Activated naive CD4-positive, alpha-beta T cell treated with anti-CD3 and anti-CD28 coated beads, Interleukin-2, amount 50 U/mL, for 16 hours (primary cell): ENCODE measurements at places on chromosomes 7 and 10.
A peak's percentile ranks its signal among the peaks of the same experiment; 100 is the strongest.

- DNase-seq = no peak
These were observed 80.9 kb downstream of the FRMPD2 start for GRCh38 chr10:48193556-48193955.

- no peak for DNase-seq
These were observed 418.3 kb downstream of the PAXIP1 start for GRCh38 chr7:154584352-154585252.

DNA sequence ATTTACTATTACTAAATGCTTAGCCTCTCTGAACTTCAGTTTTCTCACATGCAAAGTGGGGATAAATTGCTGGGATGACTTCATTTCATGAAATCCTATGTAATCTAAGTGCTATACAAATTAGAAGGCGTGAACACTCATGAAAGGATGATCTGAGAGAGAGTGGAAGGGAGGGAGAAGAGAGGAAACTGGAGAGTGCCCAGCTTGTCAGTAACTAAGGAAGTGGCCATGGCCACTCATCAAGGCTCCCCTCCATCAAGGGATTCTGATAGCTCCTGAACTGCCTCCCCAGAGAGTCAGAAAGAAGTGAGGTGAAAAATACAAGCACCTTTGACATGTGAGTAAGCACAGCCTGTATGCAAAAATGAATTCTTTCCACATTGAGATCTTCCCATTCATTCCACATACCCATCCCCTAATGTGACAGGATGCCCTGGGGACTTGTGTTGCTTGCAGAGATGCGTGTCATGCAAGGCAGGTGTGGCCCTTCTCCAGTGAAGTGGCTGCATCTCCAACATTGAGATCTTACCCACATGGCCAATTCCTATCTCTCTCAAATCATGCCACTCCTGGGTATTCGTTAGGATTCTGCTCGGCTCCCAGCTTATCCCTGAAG is 76.5 kb upstream of the ITPRID1 start:
- no peak for DNase-seq

GRCh38 chr7:75991531-75992082 is 2.8 kb downstream of the TMEM120A start:
- no peak for DNase-seq

GRCh38 chr10:49760789-49761188 is 1.3 kb downstream of the OGDHL start:
- no peak for DNase-seq

DNA sequence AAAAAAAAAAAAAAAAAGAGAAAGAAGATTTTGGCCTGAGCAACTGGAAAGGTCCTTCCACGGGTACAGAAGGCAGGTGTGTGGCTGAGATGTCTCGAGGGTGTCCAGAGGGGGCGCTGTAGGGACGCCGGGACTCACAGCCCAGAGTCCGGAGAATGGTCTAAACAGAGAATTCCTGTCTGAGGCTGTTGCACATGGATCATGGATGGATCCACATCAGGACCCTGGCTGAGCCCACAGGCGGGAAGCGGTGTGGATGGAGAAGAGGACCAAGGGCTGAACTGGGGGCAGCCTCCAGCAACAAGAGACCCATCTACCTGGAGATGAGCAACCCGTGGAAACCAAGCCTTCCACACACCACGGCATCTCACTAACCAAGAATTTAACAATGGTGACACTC is 55.0 kb downstream of the PKD1L1 start:
- DNase-seq = no peak

DNA sequence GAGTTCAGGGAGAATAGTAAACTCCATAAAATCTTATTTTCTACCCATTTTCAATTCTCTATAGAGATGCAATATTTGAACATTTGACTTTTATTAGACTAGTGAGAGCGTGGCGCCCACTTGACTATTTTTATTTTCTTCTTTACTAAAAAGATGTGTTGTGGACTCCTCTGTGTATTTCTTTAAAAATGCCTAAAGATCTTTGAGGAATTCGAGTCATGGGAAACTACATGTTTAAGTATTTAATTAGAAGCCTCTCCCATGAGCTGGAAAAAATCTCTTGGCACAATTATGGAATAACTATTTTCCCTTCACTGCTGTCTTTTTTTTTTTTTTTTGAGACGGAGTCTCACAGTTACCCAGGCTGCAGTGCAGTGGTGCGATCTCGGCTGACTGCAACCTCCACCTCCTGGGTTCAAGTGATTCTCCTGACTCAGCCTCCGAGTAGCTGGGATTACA is 124.2 kb downstream of the ARHGAP12 start:
- DNase-seq = no peak

DNA sequence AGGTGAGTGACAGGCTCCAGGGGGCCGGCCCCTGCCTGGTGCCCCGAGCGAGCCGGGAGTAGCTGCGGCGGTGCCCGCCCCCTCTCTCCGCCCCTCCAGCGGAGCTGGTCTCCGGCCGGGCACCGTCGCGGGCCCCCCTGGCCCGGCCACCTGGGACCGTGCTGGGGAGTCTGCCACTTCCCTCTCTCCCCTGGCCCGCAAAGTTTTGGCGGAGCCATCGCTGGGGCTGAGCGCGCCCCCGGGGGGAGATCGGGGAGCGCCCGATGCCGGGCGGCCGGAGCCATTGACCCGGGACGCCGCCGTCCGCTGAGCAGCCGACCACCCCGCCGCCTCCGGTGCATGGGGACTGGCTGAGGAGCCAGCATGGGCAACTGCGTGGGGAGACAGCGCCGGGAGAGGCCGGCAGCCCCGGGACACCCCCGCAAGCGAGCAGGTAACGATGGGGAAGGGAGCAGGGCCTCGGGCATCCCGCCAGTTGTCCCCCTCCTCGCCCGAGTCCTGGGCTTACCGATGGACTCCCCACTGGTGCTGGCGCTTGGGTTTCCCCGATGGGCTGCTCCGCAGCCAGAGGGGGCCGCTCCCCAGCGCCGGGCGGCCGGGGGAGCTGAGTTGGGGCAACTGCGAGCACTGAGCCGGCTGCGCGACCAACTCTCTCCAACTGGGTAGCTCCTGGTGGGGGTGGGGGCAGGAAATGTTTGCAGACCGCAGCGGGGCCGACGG is at the start of gene UBTD1:
UBTD1 (plus strand) TSS at position 84 of the 720 bp plus-strand sequence; CDS start at position 364, 280 bp downstream.
- DNase-seq = peak; percentile 41

- DNase-seq = no peak
These were observed 224.4 kb upstream of the GALNT17 start for GRCh38 chr7:70907259-70908247.

GRCh38 chr10:51770709-51771108 is 71.3 kb upstream of the CSTF2T start:
- DNase-seq = no peak

- DNase-seq = no peak
These were observed 980.1 kb downstream of the KCNMA1 start for GRCh38 chr10:76657337-76658012.

DNA sequence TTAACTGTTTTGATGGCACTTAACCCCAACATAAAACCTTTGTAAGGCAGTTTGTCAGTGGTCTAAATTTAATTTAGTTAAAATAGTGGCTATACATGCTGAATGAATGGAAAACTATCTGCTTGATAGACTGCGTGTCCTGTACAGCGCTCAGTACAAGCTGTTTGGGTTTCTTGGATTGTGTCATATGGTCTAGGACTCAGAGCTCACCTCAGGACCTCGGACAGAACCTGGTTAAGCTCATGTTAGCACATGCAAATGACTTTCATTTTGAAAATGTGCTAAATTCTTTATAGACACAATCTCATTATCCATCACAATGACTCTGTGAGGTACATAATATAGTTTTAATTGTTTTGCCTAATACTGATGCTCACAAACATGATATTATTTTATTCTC is 55.7 kb upstream of the RELN start:
- DNase-seq = no peak

DNA sequence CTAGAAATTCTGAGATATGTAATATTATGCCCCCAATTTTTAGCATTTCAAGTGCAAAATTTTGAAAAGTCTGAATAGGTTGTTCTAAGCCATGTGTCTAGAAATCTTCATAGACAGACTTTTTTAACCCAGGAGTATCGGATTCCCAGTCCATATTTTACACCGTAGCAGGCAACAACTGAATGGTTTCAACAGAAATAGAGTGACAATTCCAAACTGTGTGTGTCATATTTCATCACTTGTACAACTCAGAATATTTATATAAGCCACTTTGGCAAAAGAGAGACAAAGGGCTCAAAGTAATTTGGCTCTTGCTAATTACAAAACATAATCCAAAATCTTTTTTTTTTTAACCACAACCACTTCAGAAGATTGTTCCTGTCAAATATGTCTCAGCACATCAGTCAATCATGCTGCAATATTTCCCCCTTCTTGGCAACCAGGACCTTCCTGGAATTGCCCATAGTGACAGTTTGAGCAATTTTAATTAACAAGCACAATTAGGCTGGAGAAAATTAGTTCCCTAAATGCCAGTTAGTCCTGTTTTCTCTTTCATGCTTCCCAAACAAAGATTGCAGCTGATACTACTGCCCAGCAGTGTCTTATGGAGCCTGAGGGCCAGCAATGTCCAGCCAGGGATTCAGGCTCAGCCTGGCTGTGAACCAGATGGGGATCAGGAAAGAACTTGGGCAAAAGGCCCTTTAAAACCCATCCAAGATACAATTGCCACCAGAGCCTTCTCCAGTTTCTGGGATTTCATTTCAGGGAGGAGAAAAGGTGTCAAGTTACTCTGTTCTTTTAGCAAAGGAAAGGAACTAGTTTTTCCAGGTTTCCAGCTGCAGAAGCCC is 533.3 kb upstream of the GHITM start:
- DNase-seq = no peak

GRCh38 chr7:12623223-12623622 is 52.7 kb downstream of the SCIN start:
- no peak for DNase-seq

DNA sequence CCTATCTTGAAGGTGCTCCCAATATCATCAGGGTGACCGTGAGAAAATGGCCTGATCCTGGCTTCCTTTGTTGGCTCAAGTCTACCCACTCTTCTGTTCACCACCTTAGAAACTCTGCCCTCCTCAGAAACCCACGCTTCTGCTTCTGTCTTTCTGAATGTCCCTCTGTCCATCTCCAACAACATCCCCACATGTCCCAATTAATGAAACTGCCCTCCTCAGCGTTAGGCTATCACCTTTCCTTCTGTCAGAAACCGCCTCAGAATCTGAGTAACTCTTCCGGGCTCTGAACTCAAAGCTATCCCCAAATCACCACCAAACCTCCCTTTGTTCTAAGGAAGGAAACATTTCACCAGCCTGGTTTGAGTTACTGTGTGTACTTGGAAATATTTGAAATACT is 315.8 kb upstream of the ZNF32 start:
- no peak for DNase-seq

- DNase-seq = no peak
These were observed at the start of gene KEL for GRCh38 chr7:142961973-142962926. TSS of gene KEL (minus strand) at chr7:142962363. CDS start at chr7:142962206, 157 bp downstream.

GRCh38 chr7:3272691-3273141 is 28.3 kb upstream of the SDK1 start:
- no peak for DNase-seq

GRCh38 chr7:36600869-36601530 is 123.3 kb downstream of the AOAH start:
- no peak for DNase-seq

DNA sequence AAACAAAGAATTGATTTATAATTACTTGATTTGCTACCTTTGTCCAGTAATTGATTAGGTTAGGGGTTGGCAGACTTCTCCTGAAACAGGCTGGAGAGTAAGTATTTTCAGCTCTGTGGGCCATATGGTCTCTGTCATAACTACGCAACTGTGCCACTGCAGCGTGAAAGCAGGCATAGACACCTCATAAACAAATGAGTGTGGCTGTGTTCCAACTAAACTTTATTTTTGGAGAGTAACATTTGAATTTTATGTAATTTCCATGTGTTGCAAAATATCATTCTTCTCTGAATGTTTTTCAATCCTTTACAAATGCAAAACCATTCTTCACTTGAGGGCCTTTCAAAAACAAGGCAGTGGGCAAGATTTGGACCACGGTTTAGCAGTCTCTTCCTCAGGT is 76.9 kb downstream of the GALNT17 start:
- DNase-seq = no peak

DNA sequence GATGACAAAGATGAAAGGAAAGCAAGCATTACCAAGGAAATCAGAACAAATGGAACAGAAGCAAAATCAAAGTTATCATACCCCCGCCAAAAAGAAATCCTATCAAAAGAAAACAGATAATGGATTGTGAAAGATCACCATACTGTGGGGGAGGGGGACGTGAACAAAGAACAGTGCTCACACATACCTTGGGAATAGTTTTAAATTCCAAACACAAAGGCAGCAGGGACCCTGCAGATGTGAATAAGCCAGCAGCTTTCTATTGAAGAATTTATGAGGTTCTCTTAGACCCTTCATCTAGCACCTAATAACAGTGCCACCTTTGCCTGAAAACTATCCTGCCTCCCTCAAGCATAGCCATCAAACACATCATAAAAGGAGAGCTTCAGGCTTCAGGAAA is 94.0 kb downstream of the AKR1D1 start:
- no peak for DNase-seq

- DNase-seq = no peak
These were observed 8.4 kb downstream of the ARHGAP21 start for GRCh38 chr10:24715246-24715769.

DNA sequence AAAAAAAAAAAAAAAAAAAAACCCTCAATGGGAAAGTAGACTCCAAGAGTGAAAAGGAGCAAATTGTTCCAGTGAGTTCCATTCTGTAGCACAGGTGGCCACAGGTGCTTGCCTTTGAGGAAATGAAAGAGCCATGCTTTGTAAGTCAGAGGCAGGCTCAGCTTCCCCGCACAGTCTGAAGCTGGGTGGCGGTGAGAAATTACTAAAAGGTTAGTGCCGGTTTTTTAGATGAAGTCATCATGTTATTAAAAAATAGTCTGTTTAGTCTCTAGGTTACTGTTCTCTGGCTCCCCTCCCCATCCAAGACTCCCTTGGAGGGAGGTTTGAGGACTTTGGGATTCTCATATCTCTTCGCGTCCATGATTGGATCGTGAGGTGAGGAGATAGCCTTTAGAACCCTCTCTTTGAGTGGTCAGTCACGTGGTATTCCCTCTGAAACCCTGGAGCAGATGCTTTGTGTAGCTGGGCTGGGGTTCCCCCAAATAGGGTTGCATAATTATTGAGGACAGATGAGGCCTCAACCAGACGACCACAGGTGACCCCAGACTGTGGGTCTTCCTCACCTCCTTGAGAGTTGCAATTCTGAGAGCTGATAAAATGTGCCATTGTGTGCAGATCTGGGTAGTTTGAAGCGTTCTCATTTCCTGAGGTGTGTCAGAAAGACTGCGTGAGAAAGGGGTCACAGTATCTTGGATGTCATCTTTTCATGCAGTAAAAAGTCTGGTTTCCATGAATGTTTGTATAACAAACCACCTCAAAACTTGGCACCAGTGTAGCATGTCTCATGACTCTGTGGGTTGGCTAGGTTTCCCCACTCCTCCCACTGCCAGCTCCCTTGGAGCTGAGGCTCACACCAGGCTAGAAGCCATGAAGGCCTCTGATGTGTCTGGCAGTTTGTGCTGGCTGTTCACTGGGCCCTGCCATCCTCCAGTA is 27.1 kb downstream of the OGDH start:
- peak; percentile 52 for DNase-seq

- DNase-seq = no peak
These were observed 11.2 kb downstream of the GPR146 start for GRCh38 chr7:1055491-1055955.

DNA sequence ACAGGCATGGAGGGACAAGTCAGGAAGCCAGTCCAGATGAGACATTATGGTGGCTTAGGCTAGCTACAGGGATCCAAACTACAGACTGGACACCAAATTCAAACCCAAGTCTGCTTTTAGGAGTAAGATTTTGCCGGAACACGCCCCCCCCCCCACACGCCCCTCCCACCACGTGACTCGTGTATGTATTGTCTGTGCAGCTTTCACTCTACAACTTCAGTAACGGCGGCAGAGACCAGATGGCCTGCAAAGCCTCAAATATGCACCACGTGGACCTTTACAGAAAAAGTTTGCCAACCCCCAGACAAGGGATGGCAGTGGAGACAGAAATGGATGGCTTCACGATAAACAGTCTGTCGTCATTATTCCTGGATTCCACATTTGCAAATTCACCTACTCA is 14.5 kb downstream of the HIPK2 start:
- no peak for DNase-seq
